A549 treated with dexamethasone at 1 μM for 4 hours (cell line): ENCODE measurements at places on chromosomes 2 and 18. TPM values are rescaled to one million over a fixed set of nuclear protein-coding genes. Genes with fewer than 3 reads are reported as not detected.

SKA1 gene
- 12.4 to 15.3 TPM (median 13.4 TPM) in 5 replicates for total RNA-seq

ABCB6 gene
- total RNA-seq, result 22.3 to 30.8 TPM (median 27.9 TPM) in 5 replicates

SPRED2 gene
- 31.0 to 41.3 TPM (median 36.3 TPM) in 5 replicates for total RNA-seq

CFC1 gene
- total RNA-seq, result 0.07 to 0.08 TPM in 2 of 5 replicates, not detected in the others

RNMT gene
- 16.4 to 21.2 TPM (median 18.7 TPM) in 5 replicates for total RNA-seq

UGT1A10 gene
- total RNA-seq, result 0.05 TPM in 1 of 5 replicates, not detected in the others

CHRNG gene
- not detected in 5 replicates for total RNA-seq

LGALSL gene
- 8.3 to 12.8 TPM (median 11.9 TPM) in 5 replicates for total RNA-seq

SLC8A1 gene
- total RNA-seq, result 0.17 to 0.40 TPM (median 0.31 TPM) in 5 replicates

CELF4 gene
- total RNA-seq, result 0.07 TPM in 1 of 5 replicates, not detected in the others

VIT gene
- not detected in 5 replicates for total RNA-seq

FABP1 gene
- not detected in 5 replicates for total RNA-seq

SDC1 gene
- 144 to 235 TPM (median 219 TPM) in 5 replicates for total RNA-seq

CHRND gene
- 0.07 to 0.09 TPM in 2 of 5 replicates, not detected in the others for total RNA-seq

TTN gene
- total RNA-seq, result under 0.01 to 0.04 TPM (median 0.01 TPM) in 5 replicates

VAPA gene
- total RNA-seq, result 163 to 182 TPM (median 172 TPM) in 5 replicates

MERTK gene
- 3.1 to 3.7 TPM (median 3.3 TPM) in 5 replicates for total RNA-seq

LINC00305 gene
- not detected in 5 replicates for total RNA-seq

CDH2 gene
- 39.4 to 57.6 TPM (median 50.4 TPM) in 5 replicates for total RNA-seq

CCDC85A gene
- 0.25 to 0.39 TPM (median 0.34 TPM) in 5 replicates for total RNA-seq

ANKRD30B gene
- not detected in 5 replicates for total RNA-seq

CNDP2 gene
- total RNA-seq, result 78.6 to 90.4 TPM (median 86.8 TPM) in 5 replicates

REEP1 gene
- total RNA-seq, result 0.89 to 1.6 TPM (median 1.2 TPM) in 5 replicates

SERPINB3 gene
- 0.06 to 0.16 TPM (median 0.10 TPM) in 5 replicates for total RNA-seq

CNDP1 gene
- not detected in 5 replicates for total RNA-seq

ATP6V1C2 gene
- total RNA-seq, result 0.11 to 0.37 TPM (median 0.14 TPM) in 5 replicates

ELAC1 gene
- 4.5 to 5.5 TPM (median 4.7 TPM) in 5 replicates for total RNA-seq

PRSS56 gene
- total RNA-seq, result 0.08 to 0.16 TPM (median 0.12 TPM) in 4 of 5 replicates, not detected in the other

ERICH2 gene
- not detected in 5 replicates for total RNA-seq

CPO gene
- total RNA-seq, result 0.11 to 0.16 TPM in 2 of 5 replicates, not detected in the others

LTBP1 gene
- 24.5 to 40.3 TPM (median 34.8 TPM) in 5 replicates for total RNA-seq

CYTIP gene
- 0.04 to 0.25 TPM (median 0.05 TPM) in 3 of 5 replicates, not detected in the others for total RNA-seq

MMADHC gene
- 80.8 to 92.4 TPM (median 84.7 TPM) in 5 replicates for total RNA-seq

RAPGEF4 gene
- total RNA-seq, result 0.15 to 0.47 TPM (median 0.27 TPM) in 5 replicates

PLGLB2 gene
- 0.11 to 0.37 TPM (median 0.18 TPM) in 3 of 5 replicates, not detected in the others for total RNA-seq

SMAD4 gene
- total RNA-seq, result 45.0 to 71.6 TPM (median 60.2 TPM) in 5 replicates

SLC9A4 gene
- total RNA-seq, result not detected in 5 replicates

SLC11A1 gene
- total RNA-seq, result 0.11 to 0.20 TPM (median 0.16 TPM) in 5 replicates

MOGAT1 gene
- total RNA-seq, result not detected in 5 replicates

HOXD11 gene
- 5.1 to 6.3 TPM (median 5.8 TPM) in 5 replicates for total RNA-seq

OXER1 gene
- not detected in 5 replicates for total RNA-seq

TGFBRAP1 gene
- total RNA-seq, result 12.5 to 18.3 TPM (median 17.5 TPM) in 5 replicates

GLI2 gene
- total RNA-seq, result 15.0 to 31.4 TPM (median 28.8 TPM) in 5 replicates

REG3A gene
- total RNA-seq, result not detected in 5 replicates

VWC2L gene
- not detected in 5 replicates for total RNA-seq

DSG1 gene
- total RNA-seq, result not detected in 5 replicates

TMEM247 gene
- total RNA-seq, result not detected in 5 replicates

TSGA10 gene
- total RNA-seq, result 2.1 to 4.5 TPM (median 3.2 TPM) in 5 replicates

WIPF1 gene
- total RNA-seq, result 16.9 to 30.3 TPM (median 24.7 TPM) in 5 replicates

PCARE gene
- total RNA-seq, result not detected in 5 replicates
